NCI-H146 (cell line): ENCODE measurements at places on chromosomes 11 and 22.

DNA sequence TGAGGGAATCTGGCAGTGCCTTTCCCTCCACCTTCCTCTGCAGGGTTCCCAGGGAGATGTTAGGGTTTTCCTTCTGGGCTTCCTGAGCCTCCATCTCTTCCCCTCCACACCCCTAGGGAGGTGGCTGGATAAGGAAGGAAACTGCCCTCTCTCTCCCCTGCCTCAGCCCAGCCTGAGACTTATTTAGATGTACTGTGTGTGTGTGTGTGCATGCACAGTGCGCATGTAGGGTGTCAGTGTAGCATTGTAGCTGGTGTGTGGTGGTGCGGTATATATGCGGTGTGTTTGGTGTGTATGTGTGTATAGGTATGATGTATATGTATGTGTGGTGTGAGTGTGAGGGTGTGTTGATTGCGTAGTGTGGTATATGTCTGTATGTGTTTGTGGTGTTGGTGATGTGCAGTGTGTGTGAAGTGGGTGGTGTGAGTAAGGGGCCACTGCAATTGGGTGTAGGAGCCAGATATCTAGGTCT, 1.5 kb downstream of the FXYD6 start:
- DNase-seq, result no peak

DNA sequence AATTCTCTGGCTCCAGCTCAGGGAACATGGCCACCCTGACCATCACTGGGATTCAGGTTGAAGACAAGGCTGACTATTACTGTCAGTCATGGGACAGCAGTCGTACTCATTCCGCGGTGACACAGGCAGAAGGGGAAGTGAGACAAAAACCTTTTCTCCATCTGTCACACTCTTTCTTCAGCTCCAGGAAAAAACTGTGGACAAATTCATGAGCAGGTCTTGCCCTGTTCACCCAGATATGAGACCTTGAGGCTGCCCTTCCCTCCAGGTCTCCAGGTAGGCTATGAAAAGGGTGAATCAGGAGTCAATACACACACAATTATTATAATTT, 39.4 kb upstream of the GGTLC2 start:
- no peak for DNase-seq

DNA sequence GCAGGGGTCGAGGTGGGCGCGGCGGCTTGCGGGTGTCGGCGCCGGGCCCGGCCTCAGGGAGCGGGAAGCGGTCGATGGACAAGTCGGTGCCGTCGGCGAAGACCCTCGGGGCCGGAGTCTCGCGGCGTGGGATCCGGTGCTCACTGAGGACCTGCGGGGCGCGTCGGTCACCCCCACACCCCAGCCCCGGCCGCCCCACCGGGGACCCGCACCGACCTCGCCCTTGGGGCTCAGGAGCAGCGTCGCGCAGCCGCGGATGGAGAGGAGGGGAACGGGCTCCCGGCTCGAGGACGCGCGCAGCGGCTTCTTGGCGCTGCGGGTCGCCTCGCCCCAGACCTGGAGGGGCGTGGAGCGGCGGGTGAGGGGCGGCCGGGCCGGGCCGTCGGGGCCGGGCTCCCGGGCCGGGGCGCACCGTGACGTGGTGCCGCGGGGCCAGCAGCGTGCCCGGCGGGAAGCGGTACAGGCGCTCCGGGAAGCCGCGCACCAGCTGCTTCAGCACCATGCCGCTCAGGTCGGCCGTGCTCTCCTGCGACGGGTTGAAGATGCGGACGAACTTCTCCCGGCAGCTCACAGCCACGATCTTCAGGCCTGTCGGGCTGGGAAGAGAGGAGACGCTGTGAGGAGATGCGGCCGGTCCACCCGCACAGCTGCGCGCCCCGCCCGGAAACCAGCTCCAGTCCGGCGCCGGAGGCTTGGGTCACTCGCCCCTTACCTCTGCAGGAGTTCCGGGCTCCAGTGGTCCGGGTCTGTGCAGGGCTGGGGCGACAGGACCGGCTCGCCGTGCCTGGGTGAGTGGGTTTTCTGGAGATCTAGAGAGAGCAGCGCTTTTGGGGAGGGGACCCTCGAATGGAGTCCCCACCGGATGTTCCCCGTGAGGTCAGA, 4.5 kb downstream of the LMNTD2 start:
- DNase-seq, result peak; percentile 20

GRCh38 chr11:8793114-8793777, 110.7 kb downstream of the RPL27A start:
- DNase-seq, result no peak

GRCh38 chr11:128686745-128687177, 7.1 kb upstream of the FLI1 start:
- DNase-seq, result peak; percentile 80

GRCh38 chr11:86192519-86193257, 51.9 kb upstream of the EED start:
- peak; percentile 95 for DNase-seq

- DNase-seq, result no peak
Observed at GRCh38 chr22:21593406-21594232, 26.1 kb downstream of the UBE2L3 start.
